NCI-H1105 treated with DMSO at 0.1 percent for 48 hours (cell line): ENCODE measurements at places on chromosomes 4 and X.
A peak's percentile ranks its signal among the peaks of the same experiment; 100 is the strongest.

DNA sequence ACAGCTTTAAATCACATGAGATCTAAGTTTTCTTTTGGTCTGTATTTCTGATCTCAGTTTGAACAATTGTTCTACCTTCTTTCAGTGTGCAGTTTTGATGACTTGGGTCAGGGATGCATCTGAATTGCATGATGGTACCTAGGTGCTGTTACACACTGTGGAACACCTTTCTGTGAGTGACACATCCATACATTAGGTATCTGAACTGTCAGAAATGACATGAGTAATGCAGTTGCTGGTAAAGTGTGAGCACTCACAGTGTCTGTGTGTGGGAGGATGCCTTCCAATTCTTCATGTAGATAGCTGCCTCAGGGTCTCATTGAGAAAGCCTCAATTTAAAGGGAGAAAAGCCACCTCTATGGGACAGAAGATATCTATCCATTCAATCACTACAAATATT lies 411.9 kb downstream of the PPARGC1A start:
- no peak for DNase-seq

DNA sequence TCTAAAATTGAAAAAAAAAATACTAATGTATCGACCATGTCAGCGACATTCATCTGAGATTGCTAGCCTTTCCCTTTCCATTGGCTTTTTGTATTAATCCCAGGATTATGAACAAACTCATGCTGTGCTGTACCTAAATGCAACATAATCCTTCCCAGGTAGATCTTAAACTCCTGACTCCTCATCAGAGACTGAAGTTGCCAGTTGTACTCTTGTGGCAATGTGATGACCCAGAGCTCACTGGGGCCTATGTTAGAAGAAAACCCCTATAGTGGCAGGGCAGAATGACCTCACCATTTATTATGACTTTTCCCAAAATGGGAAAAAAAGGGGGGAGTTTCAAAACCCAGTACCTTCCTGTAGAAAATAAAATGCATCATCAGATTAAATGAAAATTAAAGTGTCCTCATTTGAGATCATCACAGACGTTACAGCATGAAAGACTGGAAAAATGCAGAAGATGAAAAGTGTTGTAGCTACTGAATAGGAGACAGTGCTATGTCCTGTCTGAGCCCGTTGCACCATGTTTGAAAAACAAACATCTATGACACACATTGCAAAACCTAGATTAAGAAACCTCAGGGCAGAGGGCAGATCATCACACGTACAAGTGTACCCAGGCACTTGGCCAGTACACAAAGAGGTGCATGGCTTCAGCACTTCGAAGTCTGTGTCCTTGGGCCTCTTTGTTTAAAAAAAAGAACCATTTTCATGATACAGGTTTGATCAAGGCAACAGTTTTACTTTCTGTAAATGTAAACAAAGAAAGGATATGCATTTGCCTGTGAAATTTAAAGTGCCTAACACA lies 6.8 kb upstream of the ACSL4 start:
- DNase-seq = no peak

DNA sequence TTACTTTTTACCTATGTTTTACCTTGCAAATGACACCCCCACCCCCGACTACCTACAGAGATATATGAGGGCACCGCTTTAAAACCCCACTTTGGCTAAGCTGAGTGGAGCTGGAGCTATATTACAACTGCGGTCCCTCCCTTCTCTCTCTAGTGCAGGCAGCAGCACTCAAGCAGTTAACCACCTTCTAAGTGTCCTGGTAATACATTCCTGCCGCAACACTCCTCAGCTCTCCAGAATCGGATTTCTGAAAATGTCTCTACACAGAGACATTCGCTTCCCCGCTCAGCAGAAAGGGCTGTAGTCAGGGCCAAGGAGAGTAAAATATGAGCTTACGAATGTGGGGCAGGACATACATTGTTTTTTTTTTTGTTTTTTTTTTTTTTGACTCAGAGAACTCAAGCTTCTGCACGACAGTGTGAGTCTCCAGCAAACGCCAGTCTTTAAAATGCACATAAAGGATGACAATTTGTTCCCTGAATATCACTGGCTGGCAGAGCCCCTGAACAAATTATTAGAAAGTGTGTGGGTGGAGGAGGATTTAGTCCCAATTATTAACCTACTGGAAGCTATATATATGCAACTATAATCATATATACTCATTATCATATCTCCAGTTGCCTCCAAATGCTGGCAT lies 287.0 kb upstream of the TET2 start:
- DNase-seq = no peak

DNA sequence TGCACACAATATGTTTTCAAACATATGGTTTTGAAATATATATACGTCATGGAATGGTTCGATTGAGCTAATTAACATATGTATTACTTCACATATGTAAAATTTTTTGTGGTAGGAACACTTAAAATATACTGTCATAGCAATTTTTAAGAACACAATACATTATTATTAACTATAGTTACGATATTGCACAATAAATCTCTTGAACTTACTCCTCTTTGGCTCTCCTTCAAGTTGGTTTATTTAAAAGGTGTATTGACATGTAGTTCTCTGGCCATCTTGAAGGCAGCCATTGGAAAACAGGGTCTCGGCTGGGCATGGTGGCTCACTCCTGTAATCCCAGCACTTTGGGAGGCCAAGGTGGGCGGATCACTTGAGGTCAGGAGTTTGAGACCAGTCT lies 53.8 kb downstream of the CASP3 start:
- DNase-seq = no peak

DNA sequence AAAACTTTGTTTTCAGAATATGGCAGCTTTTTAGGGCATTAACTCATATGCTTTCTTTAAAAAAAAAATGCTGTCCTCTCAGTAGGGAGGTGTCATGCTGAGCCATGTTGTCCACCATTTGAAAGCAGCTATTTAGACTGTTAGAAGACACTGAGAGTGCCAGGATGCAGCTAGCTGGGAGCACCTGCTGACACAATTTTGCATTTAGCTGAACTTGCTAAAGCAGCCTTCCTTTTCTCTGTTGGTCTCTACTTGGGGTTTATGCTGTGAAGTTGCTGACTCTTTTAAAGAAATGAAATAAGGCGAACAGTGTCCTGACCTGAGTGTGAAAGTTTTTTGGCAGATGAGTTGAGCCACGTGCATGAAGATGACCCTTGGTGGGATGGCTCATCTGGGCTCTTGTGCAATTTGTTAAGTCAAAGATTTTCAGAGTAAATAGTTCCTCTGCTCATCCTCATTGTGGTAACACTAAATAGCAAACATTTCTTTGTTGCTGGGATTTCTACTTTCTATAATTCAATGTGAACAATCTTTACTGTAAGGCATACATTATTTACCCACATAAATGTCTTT lies 64.5 kb downstream of the CDS1 start:
- no peak for DNase-seq

DNA sequence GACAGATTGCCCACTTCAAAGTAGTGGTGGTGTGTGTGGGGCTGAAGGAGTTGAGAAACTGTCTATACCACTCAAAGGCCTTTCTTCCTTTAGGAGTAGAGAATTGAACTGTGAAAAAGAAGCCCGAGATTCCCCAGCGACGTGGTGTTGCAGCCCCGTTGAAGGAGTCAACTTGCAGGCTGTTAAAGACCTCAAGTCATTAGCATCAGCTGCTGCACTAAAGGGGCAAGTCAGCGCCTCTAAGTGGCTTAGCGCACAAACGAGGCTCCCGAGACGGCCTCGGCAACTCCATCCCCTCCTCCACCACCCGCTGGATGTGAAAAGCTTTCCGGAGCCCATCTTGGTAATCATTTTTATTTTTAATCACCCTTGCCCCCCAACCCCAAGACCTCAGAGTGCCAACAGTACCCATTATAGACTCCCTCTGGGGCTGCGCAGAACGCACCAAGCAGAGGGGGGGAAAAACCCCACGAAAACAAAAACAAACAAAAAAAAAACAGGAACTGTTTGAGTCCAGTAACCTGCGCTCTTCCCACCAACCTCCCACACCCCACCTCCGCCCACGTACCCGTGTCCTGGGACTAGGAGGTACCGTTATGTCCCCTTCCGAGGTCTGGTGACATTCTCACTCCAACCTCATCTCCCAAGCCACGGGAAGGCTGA lies 913 bp upstream of the PRDM8 start:
- peak; percentile 40 for DNase-seq

DNA sequence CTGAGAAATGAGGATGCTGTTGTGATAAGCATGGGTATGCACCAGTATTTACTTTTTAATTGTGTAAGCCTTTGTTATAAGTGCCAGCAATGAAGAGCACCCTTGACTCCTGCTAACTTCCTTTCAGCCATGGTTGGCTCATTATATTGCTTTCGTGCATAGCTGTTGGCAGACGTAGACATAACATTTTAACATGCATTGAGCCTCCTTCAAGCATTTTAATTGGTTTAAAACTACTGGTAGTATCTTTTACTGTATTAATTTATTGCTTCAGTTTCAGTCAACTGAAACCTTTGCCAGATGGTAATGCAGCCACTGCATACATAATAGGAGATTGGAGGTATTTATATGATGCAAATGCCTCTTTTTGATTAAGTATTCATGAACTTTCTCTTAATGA lies 1285.4 kb downstream of the PCDH18 start:
- DNase-seq = peak; percentile 57

- DNase-seq = peak; percentile 12
Measured at GRCh38 chrX:96183843-96184242, 500.8 kb upstream of the DIAPH2 start.

DNA sequence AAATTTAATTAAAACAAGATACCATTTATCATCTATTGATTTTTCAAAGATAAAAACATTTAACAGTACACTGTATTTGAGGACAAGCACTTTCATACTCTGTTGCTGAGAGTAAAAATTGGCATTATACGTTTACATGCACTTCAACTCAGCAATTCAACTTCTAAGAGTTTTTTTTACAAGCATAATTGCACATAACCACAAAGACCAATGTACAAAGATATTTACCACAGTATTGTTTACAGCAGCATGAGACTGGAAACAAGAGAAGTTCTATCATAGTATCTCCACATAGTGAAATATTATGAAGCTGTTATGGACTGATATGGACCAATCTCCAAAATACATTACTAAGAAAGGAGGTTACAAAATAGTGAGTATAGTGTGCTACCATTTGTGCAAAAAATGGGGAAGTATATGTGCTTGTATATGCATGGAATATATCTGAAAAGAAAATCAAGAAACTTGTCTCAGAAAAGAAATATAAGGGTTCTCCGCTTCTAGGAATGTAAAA lies 10.9 kb downstream of the GAB3 start:
- no peak for DNase-seq

GRCh38 chr4:80266902-80267380 lies 477 bp downstream of the FGF5 start:
- peak; percentile 11 for DNase-seq

DNA sequence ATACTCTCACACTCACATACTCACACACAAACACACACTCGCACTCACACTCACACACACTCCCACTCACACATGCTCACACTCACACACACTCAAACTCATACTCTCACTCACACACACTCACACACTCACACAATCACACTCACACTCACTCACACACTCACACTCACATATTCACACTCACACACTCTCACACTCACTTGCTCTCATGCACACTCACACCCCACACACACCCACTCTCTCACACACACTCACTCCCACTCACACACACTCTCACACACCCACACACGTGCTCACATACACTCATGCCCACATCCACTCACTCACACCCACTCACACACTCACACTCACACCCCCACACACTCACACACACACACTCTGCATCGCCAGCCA lies 4.9 kb upstream of the ATP2B3 start:
- no peak for DNase-seq

GRCh38 chr4:120085705-120086104 lies 19.1 kb upstream of the MAD2L1 start:
- no peak for DNase-seq

- DNase-seq = no peak
Measured at GRCh38 chrX:15509845-15510244, 9.2 kb downstream of the BMX start.

- DNase-seq = no peak
Measured at GRCh38 chrX:23896981-23897380, 10.8 kb downstream of the APOO start.

DNA sequence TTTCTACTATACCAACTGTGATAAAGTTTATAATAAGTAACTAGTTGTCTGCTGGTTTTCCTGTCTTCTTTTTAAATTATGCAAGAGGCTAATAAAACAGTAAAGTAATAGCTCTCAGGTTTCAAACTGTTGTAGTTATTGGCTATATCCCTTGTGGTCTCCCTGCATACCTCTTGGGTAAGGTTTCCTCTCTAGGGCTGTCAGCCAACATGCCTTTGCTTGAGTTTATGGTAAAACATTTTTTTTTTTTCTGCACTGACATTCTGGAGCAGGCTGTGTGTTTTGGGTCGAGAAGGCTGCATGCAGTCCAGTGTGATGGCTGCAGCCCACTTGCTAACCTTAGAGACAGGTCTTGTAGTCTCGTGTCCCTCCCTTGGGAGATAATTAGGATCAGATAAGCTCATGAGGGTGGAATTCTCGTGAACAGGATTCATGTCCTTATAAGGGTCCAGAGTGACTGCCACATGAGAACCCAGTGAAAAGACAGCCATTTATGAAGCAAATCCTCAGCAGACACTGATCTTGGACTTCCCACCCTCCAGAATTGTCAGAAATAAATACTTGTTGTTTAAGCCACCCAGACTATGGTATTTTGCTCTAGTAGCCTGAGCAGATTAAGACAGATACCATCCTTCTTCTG lies 831.2 kb downstream of the CCSER1 start:
- DNase-seq = no peak

DNA sequence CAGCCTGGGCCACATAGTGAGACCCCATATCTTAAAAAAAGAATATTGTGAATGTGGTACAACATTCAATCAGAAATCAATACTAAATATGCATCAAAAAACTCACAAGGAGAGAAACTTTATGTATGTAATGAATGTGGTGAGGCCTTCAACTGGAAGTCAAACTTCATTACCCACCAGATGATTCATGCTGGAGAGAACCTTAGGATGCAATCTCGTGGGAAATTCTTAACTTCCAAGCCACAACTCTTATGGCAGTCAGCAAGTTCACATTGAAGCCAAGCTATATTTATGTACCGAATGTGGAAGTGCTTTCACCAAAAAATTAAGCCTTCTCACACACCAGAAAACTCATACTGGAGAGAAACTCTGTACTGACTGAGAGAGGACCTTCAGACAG lies 84.5 kb upstream of the UXT start:
- no peak for DNase-seq

GRCh38 chr4:898869-899555 lies 33.1 kb downstream of the GAK start:
- DNase-seq = no peak

DNA sequence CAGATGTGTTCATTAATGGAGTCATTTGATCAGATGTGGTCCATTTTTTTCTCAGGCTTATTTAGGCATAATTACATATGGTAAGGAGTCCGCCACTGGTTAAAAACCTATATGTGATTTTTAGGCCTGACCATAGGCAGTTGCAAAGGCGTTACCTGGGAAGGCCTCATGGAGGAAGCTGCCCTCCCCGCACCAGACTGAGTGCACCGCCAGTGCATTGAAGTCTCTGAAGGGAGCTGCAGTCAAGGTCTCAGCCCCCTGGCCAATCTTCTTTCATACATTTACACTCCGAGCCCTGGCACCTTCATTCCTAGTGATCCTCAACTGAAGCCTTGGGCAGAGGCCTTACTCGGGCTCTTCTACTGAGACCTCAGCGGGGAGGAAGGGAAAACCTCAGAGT lies 898.2 kb upstream of the AGA start:
- DNase-seq = no peak

- DNase-seq = no peak
Measured at GRCh38 chr4:47531241-47531953, 46.3 kb downstream of the ATP10D start.
